Stimulated activated CD4-positive, alpha-beta T cell treated with anti-CD3 and anti-CD28 coated beads, Interleukin-1b, Interleukin-23, amount 100 ng/mL, for 48 hours (primary cell): ENCODE measurements at places on chromosomes 2 and 18.

GRCh38 chr2:186697536-186697935, 3.7 kb downstream of the FAM171B start:
- no peak for DNase-seq

GRCh38 chr2:31962757-31963361, 47.9 kb downstream of the MEMO1 start:
- DNase-seq = peak; percentile 70

- no peak for DNase-seq
Measured at GRCh38 chr18:7666195-7666776, 99.2 kb downstream of the PTPRM start.

DNA sequence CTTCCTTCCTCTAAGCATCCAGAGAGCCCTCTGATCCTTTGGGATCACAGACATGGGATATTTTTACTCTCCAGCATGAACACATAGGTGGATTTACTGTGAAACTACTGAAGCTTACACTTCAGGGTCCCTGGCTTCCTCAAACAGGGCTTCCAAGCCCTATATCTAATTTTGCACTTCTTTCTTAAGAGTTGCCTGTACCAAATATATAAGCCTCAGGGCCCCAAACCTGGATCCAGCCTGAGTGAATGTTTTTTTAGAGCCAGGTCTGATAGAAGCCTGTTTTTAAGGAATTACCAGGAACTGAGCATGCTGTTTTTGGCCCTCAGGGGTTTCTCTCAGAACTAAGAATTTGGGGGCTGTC, 13.2 kb upstream of the KCMF1 start:
- no peak for DNase-seq

DNA sequence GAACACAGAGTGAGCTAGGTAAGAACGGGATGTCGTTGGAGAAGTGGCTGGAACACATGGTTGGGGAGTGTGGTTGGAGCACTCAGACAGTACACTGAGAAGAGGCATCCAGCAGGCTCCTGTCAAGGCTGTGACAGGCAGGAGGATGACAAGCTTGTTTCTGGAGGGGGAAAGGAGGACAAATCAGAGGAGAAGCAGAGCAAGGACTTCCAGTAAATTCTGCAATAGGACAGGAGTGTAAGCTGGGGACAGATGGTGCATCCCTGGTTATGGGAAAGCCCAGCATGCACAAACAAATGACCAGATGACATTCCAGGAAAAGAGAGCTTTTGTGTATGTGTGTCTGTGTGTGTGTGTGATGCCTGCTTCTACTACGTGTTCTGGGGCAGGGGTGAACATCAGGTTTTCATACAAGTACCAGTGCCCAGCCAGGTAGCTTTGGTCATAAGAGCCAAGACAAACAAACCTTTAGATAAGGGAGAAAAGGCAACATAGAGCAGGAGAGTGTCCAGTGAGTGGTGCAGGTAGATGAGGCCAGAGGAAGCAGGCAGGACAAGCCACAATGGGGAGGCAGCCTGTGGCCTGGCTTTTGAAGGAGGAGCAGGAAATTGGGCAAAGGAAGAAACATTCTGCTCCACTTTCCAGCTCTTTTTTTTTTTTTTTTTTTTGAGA, 32.1 kb upstream of the MAPK4 start:
- no peak for DNase-seq

DNA sequence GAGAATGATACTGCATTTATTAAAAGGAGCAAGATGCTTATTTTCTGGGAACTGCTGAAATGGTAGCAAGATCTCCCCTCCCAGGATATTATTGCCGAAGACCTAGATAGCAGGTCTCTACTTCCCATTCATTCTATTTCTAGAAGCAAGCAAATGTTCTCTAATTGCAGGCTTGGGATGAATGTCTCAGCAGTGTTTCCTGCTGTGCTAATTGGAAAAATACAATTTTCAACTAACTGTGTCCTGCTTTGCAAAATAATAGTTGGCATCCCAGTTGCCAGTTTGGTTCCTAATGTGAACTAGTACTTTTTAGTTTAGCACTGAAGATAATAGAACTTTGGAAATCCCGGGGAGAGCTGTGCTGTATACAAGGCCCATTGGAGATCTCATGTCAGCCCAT, 26.1 kb downstream of the SLC20A1 start:
- DNase-seq = no peak
